ENCODE measurements at places on chromosomes 16 and 17.

DNA sequence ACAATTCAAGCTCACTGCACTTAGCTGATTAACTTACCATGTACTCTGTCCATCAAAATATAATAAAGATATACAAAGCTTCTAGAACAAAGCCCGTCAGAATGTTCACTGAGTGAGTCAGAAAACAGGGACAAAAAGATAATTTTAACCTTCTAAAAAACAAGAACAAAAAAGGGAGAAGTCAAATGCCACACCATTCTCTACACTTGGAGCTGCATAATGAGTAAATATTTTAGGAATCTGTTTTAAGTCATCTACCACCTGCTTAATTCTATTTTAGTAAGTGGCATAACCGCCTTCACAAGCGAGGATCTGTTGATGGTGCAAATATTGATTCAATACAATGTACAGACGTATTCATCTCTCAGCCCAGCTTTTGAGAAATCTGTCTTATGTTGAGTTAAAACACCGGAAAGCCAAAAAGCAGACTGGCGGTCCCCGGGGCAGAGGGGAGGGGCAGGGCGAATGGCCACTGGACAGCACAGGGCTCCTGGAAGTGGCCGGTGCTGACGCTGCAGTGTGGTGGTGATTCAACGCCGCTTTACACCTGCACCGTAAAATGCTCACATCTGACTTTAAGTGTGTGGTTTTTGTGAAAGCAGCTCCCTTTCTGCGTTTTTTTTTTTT is 20.1 kb downstream of the RAB40B start:
- no peak for DNase-seq

DNA sequence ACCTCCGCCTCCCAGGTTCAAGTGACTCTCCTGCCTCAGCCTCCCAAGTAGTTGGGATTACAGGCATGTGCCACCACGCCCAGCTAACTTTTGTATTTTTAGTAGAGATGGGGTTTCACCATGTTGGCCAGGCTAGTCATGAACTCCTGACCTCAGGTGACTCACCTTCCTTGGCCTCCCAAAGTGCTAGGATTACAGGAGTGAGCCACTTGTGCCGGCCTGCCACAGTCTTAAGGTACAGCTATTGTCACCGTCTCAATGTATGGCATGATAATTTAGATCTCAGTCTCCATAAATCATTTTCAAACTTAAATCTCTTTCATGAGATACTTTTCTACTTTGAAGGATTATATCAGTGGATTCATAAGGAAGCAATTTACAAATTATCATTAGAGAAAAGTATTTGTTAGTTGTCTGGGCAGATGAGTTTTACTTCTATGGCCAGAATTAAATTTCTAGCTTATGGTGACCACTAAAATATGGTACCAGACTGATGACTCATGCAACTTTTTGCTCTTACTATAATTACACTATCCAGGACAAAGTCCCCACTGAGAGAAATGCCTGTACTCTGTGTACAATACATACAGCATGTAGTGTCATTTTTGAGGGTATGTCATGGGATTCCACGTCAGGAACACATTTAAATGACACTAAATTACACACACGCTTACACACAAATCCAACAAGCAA is 1230.3 kb upstream of the GOT2 start:
- no peak for DNase-seq

DNA sequence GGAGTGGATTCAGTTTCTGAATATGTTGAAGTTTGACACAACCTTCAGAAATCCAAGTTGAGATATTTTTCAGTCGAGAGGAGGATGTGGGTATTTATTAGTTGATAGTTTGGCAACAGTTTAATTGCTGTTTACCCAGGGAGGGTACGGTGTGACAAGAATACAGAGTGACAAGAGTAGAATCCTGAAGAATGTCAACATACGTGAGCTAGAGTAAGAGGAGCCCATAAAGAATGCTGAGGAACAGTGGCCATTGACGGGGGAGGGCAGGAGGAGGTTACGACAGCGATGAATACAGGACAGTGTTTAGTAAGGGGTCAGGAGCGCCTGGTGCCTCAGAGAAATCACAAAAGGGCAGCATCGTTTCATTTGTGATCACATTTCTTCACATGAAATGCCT is 76.5 kb downstream of the AATF start:
- DNase-seq: no peak

DNA sequence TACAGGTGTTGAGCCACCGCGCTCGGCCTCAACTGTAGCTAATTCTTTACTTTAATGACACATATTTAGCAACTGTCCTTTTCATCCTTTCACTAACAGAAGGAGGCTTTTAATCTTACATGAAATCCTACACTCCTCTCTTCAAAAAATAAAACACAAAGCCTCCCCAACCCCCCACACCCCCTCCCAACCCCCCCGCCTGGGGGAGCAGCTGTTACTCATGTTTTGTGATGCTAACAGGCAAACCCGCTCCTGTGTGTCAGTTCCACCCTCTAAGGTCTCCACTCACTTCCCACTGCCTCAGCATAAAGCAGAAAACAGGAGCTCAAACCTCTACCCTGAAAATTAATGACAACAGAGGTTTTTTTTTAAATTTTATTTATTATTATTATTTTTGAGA is 55.4 kb upstream of the SLC25A19 start:
- DNase-seq: no peak

DNA sequence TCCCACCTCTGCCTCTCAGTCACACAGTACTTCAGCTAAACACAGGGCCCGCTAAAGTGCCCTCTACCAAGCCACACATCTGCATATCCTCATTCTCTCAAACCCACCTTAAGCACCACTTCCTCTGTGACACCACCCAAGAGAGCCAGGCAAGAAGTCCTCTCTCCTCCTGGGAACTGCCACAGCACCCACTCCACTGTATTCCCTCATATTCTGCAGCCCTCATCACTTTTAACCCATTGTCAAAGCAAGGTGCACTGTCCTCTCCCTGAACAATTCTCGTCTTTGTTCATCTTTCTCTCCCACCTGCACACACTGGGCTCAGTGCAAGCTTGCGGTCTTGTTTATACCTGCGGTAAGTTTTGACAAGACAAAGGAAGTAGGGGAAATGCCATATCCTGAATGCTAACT is 13.6 kb downstream of the CHD9 start:
- DNase-seq: no peak

GRCh38 chr17:50913120-50913519 is 47.0 kb upstream of the TOB1 start:
- DNase-seq: no peak

- no peak for DNase-seq
Measured at GRCh38 chr17:35932586-35932985, 2.0 kb upstream of the RDM1 start.

DNA sequence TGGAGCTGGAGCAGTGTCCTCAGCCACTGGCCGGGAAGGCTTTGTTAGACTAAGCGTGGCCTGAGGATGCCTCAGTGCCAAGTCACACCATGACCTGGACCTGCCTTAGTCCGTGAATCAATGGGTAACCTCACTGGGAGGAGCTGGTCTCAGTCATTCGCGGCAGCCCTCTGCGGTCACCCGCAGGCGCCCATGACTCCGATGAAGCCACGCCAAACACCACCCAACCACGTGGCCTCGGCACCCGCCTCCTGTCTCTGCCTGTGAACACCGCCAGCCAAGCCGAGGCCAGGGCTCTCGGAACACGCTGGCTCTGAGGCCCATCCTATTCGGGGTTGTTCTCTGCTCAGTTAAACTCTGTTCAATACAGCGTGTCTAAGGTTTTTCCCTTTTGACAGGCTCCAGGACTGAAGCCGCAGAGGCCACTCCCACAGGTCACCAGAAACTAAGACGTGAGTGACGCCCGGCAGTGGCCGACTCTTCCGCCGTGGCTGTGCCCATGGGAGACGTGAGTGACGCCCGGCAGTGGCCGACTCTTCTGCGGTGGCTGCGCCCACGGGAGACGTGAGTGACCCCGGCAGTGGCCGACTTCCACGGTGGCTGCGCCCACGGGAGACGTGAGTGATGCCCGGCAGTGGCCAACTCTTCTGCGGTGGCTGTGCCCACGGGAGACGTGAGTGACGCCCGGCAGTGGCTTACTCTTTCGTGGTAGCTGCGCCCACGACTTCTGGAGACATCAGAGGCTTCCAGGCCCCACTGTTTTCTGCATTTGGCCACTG is 16.8 kb upstream of the PABPN1L start:
- DNase-seq: no peak

GRCh38 chr17:82638183-82638773 is 10.0 kb downstream of the WDR45B start:
- DNase-seq: no peak

DNA sequence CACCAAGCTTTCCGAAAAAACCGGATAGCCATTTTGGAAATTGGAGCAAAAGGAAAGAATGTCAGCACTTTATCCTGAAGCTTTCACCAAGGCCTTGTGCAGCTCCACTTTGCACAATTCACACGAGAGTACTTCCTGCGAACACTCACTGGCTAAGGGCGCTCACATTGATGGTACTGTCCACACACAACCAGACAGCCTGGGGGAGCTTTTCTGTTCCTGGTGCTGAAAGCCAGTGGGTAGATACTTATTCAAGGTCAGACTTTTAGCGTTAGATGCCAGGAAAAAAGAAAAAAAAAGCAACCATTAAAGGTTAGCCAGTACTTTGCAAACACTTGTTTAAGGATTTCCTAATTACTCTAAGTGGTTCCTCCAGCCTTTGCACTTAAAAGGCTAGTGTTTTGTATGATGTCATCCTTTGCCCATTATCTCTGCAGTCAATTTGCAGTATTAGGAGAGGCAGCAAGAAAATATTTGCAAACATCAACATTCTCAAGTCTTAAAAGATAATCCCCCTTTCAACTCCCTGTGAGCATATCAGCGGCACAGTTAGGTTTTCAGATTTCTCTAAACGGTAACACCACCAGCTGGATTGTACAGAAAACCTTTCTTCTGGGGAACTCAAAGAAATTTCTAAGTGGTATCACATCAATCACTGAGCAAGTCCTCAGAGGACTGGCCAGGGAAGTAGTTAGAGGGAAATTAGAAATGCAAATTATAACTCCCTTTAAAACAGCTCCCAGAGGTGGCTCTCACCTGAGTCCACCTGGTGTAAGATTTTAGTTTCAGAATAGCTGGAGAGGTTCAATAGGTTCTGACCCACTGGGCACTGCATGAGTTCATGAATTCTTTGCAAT is 243.4 kb upstream of the IRX5 start:
- DNase-seq: no peak

GRCh38 chr16:57277586-57277985 is 6.9 kb downstream of the PLLP start:
- DNase-seq: no peak

GRCh38 chr17:48767263-48767774 is 38.8 kb upstream of the HOXB13 start:
- no peak for DNase-seq

DNA sequence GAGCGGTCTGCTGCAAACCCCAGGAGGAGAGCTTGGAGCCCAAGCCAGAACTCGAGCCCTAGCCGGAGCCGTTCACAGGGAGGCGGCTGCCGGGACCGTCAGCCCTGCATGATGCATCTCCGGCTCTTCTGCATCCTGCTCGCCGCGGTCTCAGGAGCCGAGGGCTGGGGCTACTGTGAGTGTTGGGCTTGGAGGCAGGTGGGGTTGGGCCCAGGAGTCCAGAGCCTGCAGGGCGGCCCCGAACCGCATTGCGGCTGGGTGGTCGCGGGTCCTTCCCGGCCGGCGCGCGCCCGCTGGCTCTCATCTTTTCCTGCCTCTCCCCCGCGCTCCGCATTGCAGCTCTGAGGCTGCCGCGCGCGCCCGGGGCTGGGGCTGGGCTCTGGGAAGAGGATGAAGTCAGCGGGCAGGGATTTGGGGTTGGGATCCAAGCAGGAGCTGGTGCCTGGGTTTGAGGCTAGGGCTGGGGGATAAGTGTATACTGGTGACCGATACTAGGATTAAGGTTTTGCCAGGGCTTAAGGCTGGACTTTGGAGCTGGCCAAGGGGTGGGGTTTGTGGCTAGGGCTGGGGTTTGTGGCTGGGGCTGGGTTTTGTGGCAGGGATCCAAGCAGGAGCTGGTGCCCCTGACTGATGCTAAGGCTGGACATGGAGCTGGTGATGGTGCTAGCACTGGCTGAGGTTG is 532 bp downstream of the CNTNAP1 start:
- no peak for DNase-seq

- no peak for DNase-seq
Measured at GRCh38 chr17:10325031-10325695, 47.6 kb downstream of the MYH13 start.

- DNase-seq: no peak
Measured at GRCh38 chr17:81040791-81041337, 5.9 kb downstream of the BAIAP2 start.

- peak; percentile 61 for DNase-seq
Measured at GRCh38 chr17:3647769-3648555, 11.4 kb downstream of the CTNS start.

- DNase-seq: no peak
Measured at GRCh38 chr17:66301864-66302741, at the start of gene PRKCA. PRKCA (plus strand) TSS chr17:66302613.

DNA sequence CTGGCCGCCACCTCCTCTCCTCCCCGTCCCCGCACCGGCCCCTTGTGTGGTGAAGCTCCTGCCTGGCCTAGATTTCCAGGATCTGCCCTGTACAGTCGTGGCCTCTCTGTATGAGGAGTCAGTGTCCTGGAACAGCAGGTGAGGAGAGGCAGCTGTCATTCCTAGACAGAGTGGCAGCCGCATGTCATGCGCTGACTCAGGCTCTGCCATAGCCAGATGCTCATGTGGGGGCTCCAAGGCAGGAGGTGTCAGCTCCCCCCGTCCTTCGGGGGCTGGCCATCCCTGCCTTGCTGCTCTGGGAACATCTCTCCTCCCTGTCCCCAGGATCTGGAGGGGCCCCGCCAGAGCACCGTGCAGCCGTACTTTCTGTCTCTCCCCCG is 60.4 kb downstream of the BAIAP2 start:
- DNase-seq: peak; percentile 43

GRCh38 chr16:27911486-27911885 is 152.0 kb downstream of the GSG1L start:
- DNase-seq: no peak

DNA sequence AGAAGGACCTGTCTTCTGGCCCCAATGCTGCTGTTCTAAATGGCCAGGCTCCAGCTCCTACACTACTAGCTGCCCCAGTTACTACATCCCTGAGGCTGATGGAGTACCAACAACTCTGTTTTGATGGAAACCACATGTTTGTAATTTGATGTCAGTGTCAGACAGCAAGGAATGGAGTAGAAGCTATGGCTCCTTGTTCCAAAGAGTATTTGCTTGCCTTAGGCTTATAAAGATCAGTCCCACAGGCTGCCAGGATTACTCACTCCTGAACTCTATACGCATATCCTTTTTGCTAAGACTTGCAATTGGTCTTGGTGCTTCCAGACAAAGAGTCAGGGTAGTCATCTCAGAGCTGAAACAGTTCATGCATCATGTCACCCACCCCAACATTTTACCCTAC is 139.6 kb downstream of the HS3ST3A1 start:
- no peak for DNase-seq

DNA sequence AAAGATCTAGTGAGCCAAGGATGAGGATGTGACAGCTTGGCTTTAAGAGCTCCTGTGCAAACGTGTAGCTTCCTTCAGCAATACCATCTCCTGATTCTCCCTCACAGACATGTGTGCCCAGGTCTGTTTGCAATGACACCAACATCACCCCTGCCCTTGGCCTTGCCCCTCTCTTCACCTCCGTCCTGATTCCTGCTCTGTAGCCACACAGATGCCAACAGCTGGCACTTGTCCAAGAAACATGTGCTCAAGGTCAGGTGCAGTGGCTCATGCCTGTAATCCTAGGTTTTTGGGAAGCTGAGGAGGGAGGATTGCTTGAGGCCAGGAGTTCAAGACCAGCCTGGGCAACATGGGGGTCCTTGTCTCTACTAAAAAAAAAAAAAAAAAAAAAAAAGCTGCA is 103.8 kb upstream of the CRHR1 start:
- no peak for DNase-seq
